ENCODE measurements at places on chromosomes 11 and 22. TPM values are rescaled to one million over a fixed set of nuclear protein-coding genes. Genes with fewer than 3 reads are reported as not detected.

Gene PPFIA1
- 93.7 TPM for total RNA-seq

Gene CRACR2B
- 0.72 TPM for total RNA-seq

Gene ABTB2
- total RNA-seq, result 5.1 TPM

Gene PARVG
- 1.1 TPM for total RNA-seq

Gene OLFML1
- total RNA-seq, result 33.0 TPM

Gene RABL2B
- total RNA-seq, result 17.7 TPM

Gene VSIG10L2
- total RNA-seq, result not detected

DNA sequence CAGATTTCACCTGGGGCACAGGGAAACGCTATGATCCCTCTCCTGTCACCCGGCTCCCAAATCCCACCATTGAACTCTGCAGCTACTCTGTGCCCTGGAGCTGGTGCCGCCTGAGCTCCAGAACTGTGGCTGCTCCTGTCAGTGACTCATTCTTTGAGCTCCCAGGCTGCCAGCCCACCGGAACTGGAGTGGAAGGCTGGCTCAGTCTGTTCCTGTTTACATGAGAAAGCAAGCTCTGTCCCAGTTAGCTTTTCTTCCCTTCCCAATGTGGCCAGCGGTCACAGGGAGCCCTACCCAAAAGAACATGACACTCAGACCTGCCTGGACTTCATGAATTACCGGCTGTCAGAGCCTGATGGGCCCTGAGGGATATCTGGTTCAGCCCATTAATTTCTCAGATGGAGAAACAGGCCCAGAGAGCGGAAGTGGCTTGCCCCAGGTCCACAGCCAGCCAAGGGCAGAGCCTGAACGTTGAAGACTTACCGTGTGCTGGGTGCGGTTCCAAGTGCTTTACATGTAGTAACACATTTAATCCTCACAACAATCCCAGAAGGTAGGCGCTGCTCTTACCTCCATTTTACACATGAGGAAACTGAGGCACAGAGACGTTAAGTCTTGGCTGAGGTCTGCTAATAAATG, 23.8 kb upstream of the IGSF22 start:
- DNase-seq, result peak; percentile 96
- peak overlapping the region; percentile 41 for H3K4me3 ChIP-seq
- H3K4me1 ChIP-seq, result peaks cover 9% of the 10 kb centered on the region
- H3K27me3 ChIP-seq, result peaks cover 3% of the 10 kb centered on the region

GRCh38 chr11:128713595-128713994, 19.7 kb downstream of the FLI1 start:
- DNase-seq, result no peak
- H3K4me1 ChIP-seq, result peaks cover 75% of the 10 kb centered on the region
- peak overlapping the region; percentile 97 for H3K27ac ChIP-seq
- H3K36me3 ChIP-seq, result peaks cover 9% of the 10 kb centered on the region
- no peaks in the 10 kb centered on the region for H3K27me3 ChIP-seq

DNA sequence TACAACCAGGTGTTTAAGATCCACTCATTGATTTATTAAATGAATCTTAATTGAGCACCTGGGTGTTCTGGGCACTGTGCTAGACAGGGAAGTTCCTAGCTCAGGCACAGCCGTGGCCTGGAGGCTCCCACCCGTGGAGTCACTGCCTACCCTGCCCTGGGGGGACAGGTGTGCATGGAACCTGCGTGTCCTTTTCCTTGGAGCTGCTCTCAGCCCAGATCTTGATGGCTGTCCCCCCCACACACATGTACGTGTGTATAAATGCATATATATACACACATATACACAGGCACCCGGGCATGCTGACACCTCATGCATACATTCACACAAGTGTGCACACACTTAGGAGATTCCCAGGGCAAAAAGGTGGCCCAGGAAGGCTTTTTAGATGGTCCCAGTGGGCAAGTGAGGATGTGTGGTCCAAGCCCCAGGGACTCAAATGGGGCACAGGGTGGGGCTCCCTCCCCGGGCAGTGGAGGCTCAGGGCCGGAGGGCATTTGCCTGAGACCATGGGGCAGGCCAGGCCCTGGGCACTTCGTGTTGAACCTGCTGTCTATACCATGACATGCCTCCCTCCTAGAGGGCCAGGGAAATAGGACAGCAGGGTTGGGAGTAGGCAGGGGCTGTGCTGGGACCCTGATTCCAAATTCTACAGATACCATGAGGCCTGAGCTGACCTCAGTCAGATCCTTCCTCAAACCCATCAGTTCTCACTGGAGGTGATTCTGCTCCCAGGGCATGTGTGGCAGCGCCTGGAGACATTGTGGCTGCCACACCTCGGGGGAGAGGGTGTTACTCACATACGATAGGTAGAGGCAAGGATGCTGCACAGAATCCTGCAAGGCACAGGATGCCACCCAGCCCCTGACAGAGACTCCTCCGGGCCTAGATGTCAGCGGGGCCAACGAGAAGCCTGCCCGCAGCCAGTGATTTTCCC, 77.8 kb downstream of the BCR start:
- peak; percentile 80 for DNase-seq
- no peaks in the 10 kb centered on the region for H3K27me3 ChIP-seq
- no peak overlapping the region for H3K27ac ChIP-seq
- no peak overlapping the region for H3K4me3 ChIP-seq
- H3K36me3 ChIP-seq, result peaks cover 6% of the 10 kb centered on the region

GRCh38 chr11:127392575-127392974, 392.0 kb upstream of the KIRREL3 start:
- no peak overlapping the region for H3K4me3 ChIP-seq
- DNase-seq, result no peak
- H3K4me1 ChIP-seq, result no peaks in the 10 kb centered on the region
- no peak overlapping the region for H3K27ac ChIP-seq
- no peaks in the 10 kb centered on the region for H3K36me3 ChIP-seq
- H3K27me3 ChIP-seq, result no peaks in the 10 kb centered on the region

- H3K4me3 ChIP-seq, result no peak overlapping the region
- no peak overlapping the region for H3K27ac ChIP-seq
- DNase-seq, result no peak
- no peaks in the 10 kb centered on the region for H3K36me3 ChIP-seq
- no peaks in the 10 kb centered on the region for H3K4me1 ChIP-seq
Observed at GRCh38 chr22:35114131-35114980, 48.4 kb downstream of the ISX start.

DNA sequence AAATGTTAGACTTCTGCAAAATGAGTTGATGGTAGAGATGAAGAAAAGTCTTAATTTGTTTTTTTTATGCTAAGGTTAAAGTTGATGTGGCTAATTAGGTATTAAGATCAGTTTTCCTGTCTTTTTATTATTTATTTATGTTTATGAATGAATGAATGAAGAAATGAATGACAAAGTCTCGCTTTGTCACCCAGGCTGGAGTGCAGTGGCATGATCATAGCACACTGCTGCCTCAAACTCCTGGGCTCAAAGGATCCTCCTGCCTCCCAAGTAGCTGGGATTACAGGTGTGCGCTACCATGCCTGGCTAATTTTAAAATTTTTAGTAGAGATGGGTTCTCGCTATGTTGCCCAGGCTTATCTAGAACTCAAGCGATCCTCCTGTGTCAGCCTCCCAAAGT, 29.2 kb downstream of the MTMR3 start:
- H3K36me3 ChIP-seq, result no peaks in the 10 kb centered on the region
- H3K4me1 ChIP-seq, result peaks cover 46% of the 10 kb centered on the region
- H3K27me3 ChIP-seq, result no peaks in the 10 kb centered on the region
- no peak overlapping the region for H3K4me3 ChIP-seq
- no peak overlapping the region for H3K27ac ChIP-seq
- DNase-seq, result no peak

DNA sequence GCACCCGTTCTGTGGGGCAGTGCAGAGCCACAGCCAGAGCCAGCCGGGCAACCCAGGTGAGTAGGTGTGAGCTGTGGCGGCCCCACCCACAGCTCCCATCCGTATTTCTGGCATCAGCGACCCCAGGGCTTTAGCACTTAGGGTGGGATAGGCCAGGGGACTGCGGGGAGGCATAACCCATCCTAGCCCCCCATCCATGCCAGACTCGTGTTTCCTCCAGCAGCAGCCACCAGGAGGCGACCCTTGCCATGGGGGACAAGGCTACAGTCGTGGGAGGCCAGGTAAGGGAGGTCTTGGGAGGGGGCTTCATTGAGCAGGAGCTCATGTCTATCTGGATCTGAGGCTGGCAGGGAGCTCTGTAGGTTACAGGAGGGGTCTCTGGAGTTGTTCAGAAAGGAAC, 873 bp downstream of the OTOG start:
- DNase-seq, result peak; percentile 77
- no peak overlapping the region for H3K4me3 ChIP-seq
- no peaks in the 10 kb centered on the region for H3K36me3 ChIP-seq
- H3K27me3 ChIP-seq, result peaks cover 21% of the 10 kb centered on the region

GRCh38 chr11:60915248-60915914, 1.4 kb downstream of the TMEM109 start:
- peak overlapping the region; percentile 89 for H3K4me3 ChIP-seq
- peak; percentile 95 for DNase-seq
- H3K4me1 ChIP-seq, result peaks cover 22% of the 10 kb centered on the region
- H3K27ac ChIP-seq, result peak overlapping the region; percentile 46
- peaks cover under 1% of the 10 kb centered on the region for H3K36me3 ChIP-seq

DNA sequence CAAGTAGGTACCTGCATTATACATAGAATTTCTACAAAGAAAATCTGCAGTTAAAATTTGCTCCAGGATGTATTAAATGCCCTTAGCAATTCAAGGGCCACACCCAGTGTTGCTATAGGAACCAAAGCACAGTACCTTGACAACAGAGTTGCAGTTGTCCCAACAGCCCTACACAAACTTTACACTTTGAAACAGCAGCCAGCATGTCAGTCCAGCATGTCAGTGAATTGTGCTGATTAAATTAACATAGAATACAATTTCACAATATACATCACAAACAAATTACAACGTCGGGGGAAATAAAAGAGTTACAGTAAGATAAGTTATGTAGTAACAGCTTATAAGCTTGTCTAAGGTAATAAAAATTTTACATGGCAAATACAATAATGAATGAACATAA, 389.2 kb downstream of the SOX6 start:
- no peaks in the 10 kb centered on the region for H3K36me3 ChIP-seq
- no peak overlapping the region for H3K27ac ChIP-seq
- DNase-seq, result no peak
- no peaks in the 10 kb centered on the region for H3K27me3 ChIP-seq

DNA sequence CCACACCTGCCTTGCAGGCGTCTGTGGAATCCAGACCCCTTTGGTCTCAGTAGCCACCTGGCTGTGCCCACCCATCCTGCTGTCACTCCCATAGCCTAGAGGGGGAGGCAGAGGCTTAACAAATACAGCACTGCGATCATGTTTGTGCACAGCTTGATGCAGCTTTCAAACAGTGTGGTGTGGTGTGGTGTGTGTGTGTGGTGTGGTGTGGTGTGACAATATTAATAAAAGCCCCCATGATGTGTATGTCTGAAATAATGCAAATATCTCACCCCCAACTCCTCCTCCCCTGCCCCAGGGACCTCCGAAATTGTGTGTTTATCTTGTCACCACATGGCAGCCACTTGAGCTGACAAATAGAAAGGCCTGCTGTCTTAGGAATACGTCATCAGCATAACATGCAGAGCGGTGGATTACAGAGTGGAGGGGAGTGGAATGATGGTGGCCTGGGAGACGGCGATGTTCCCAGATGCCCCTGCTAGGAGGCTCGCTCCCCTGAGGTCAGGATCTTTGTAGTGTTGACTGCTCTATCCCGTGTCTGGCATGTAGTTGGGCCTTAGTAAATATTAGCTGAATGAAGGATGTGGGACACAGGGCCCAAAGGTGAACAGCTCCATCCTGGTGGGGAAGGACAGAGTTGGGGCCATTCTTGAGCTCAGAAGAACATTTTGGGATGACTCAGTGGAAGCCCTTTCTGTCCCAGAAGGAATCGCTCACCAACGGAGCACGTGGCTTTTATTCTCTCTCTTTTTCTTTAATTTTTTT, 2.8 kb downstream of the PDXP start:
- H3K36me3 ChIP-seq, result peaks cover 3% of the 10 kb centered on the region
- H3K27ac ChIP-seq, result peak overlapping the region; percentile 86
- peak; percentile 96 for DNase-seq
- peak overlapping the region; percentile 40 for H3K4me3 ChIP-seq
- peaks cover 27% of the 10 kb centered on the region for H3K4me1 ChIP-seq

DNA sequence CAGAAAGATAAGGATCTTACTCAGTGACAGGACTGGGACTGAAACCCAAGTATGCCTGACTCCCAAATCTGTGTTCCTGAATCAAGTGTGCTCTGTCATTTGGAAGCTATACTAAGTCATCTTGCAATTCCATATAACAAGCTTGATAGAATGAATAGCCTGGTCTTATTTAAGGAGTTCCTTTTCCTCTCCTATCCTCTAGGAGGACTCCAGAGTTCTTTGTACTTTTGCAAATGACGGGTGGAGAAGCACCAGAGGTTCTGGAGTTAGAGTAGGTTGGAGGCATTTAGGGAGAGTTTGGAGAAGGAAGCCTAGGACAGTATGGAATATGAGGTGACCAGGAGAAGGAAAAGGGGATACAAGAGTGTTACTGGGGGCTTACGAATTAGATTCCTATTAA, 92.9 kb upstream of the RCN1 start:
- H3K36me3 ChIP-seq, result no peaks in the 10 kb centered on the region
- peaks cover 15% of the 10 kb centered on the region for H3K27me3 ChIP-seq
- no peak overlapping the region for H3K4me3 ChIP-seq

DNA sequence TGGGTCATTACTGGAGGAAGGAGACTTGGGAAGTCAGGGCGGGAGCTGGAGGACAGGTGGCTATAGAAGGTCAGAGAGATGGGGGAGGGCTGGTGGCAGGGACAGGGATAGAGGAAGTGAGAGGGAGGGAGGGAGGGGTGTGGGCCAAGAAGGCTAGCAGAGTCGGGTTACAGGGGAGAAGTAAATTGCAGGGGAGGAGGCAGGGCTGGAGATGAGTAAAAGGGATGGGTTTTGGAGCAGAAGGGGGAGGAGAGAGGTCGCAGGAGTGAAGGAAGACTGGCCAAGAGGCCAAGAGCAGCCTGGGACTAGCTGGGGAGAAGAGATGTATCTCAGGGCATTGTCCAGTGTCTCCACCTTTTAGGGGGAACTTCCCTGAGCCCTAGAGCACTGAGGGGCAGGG, 33.0 kb downstream of the LRRC10B start:
- H3K27ac ChIP-seq, result no peak overlapping the region
- no peak overlapping the region for H3K4me3 ChIP-seq
- DNase-seq, result peak; percentile 97
- peaks cover 36% of the 10 kb centered on the region for H3K4me1 ChIP-seq
- H3K36me3 ChIP-seq, result no peaks in the 10 kb centered on the region

DNA sequence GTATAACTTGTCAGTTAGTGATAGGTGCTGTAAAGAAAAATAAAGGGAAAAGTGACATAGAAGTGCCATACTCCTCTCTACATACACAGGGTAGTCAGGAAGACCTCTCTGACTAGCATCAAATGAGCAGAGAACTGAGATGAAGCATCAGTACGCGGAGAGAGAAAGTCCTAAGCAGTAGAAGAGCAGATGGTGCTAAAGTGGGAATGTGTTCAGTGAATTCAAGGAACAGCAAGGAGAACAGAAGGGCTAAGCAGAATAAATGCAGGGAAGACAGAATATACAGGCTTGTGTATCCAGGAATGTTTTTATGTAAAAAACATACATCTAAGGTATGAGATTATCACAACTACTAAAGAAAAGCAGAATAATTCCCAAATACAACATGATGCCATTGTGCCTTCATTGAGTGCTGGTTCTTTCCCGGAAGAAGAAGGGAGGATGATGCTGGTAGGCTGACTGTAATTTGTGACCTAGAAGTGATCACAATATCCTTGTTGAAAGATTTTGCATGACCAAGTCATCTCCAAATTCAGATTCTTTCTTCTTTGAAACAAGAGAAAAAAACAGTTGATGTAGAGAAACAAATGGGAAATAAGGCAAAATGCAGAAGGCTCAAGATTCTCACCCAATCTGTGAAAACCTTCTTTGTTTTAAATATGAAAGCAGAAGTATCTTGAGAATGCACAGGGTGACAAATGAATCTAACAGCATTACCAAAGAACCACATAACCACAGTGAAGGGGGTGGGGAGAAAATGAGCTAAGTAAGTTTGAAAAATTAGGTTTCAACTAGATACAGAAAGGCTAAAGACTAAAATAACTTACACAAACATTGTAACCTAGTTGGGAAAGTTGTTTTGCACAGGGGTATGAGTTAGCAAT, 20.5 kb downstream of the MRE11 start:
- no peak overlapping the region for H3K27ac ChIP-seq
- no peaks in the 10 kb centered on the region for H3K27me3 ChIP-seq
- H3K4me3 ChIP-seq, result no peak overlapping the region

Measured in osteoblast (primary cell).